Dorsolateral prefrontal cortex (tissue), 122 donors: ENCODE measurements at places on chromosomes 13 and 19.
A peak's percentile ranks its signal among the peaks of the same experiment; 100 is the strongest.

DNA sequence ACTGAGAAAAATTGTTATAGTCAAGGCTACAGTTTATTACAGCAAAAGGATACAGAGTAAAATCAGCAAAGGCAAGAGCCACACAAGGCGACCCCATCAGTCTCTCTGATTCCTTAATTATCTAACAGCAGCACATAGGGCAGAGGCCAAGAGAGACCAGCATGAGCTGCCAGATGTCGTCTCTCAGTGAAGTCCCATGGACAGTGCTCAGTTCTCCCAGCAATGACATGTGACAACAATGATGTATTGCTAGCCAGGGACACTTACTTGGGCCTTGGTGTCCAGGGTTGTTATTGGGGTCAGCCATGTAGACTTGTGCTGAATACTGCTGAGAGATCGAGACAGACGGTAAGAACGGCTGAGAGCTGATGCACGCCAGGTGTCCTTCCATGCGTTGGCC is 22.3 kb downstream of the ZSWIM9 start:
- peak; percentile 21 for DNase-seq

GRCh38 chr19:3466635-3467034 is 13.7 kb downstream of the SMIM24 start:
- DNase-seq, result peak; percentile 25

DNA sequence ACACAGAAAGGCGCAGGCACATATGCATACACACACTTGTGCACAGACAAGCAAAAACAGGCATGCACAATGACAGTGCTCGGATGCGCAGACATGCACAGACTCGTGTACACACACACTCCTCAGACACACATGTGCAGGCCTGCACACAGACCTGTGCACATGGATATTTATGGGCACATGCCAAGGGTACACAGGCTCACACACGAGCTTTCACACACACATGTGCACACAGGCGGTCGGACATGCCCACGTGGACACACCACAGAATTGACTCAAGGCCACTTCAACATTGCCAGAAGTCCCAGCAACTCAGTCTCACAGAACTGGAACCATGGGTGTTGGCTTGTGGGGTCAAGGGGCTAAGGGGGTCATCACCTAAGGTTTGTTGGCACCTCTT is 206.8 kb downstream of the URI1 start:
- DNase-seq, result no peak

GRCh38 chr19:17831419-17831888 is 10.1 kb upstream of the INSL3 start:
- peak; percentile 7 for DNase-seq

DNA sequence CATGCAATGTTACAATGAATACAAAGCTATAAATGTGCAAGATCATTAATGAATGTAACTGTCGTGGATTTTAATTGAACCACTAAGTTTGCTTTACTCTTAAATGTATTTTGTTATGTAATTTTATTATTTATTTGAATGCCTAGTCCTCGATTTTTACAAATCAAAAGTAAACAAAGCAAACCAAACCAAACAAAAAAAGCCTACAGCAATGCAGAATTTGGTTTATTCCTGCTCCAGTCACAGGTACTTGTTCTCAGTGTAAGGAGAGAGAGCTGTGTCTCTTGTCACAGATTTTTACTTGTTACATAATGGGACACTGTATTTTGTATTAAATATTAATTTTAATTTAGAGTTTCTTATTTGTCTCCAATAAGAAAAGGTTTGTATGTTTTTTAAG is 584.3 kb upstream of the SLITRK6 start:
- DNase-seq, result no peak

- DNase-seq, result peak; percentile 57
Observed at GRCh38 chr19:13181747-13182388, 31.7 kb downstream of the IER2 start.

- DNase-seq, result peak; percentile 39
Observed at GRCh38 chr13:98142380-98143156, at the start of gene FARP1. TSS of gene FARP1 (plus strand) at chr13:98143094. CDS start at chr13:98213243, 70,149 bp downstream.

GRCh38 chr19:42272989-42273406 is 3.9 kb downstream of the CIC start:
- DNase-seq, result no peak

- no peak for DNase-seq
Observed at GRCh38 chr13:81197966-81198365, 857.0 kb upstream of the SPRY2 start.

GRCh38 chr19:35716801-35717664 is 770 bp upstream of the KMT2B start:
- DNase-seq, result peak; percentile 95

DNA sequence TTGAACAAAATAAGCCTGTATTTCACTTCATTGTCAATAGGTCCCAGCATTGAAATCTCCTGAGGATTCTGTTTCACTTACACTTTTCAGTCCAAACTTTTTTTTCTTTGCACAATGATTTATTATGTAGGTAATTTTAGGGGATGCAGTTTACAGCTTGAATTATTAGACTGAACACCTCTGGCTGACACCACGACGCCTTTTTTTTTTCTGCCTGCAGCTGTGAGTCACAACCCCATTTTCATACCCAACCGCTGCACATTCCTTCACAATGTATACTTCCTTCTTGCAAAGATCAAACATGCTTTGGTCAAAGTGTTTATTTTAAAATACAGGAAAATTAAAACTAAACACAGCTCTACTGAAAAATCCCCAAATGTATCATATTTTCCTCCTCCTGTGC is 11.4 kb downstream of the ZIC2 start:
- no peak for DNase-seq

DNA sequence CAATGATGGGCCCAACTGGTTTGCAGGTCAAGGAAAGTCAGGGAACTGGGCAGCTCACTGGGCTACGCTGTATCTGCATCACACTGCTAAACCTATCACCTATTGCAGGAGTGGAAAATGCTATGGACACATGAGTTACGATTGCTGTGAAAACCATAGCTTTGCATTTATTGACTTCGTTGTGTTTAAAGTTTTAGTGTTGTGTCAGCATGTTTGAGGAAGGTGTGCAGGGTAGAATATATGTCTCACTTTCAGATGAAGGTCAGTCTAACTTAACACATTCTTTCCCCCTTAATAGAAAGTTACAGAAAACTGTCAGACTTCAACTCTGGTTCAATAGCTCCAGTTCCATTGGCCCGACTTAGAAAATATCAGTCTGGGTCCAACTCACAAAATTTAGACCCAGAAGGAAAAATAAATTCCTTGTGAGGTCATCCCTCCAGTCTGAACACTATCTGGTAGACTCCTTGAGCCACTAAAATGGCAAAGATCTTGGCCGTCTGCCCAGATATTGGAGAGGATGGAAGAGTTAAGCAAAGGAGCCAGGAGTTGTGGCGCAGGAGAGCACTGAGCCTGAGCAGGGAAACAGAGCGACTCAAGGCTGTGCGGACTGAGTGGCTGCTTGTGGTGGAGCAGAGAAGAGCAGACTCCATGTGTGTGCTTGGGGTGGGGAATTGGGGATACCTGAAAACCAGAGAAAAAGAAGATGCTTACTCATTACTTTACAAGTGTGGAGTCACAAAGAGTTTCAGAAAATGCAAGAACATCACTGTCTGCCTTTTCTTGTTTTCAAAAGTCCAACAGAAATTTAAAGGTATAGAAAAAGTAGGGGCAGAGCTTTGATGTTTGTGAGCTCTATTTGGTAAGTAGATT is 518.5 kb downstream of the FGF9 start:
- DNase-seq, result no peak

DNA sequence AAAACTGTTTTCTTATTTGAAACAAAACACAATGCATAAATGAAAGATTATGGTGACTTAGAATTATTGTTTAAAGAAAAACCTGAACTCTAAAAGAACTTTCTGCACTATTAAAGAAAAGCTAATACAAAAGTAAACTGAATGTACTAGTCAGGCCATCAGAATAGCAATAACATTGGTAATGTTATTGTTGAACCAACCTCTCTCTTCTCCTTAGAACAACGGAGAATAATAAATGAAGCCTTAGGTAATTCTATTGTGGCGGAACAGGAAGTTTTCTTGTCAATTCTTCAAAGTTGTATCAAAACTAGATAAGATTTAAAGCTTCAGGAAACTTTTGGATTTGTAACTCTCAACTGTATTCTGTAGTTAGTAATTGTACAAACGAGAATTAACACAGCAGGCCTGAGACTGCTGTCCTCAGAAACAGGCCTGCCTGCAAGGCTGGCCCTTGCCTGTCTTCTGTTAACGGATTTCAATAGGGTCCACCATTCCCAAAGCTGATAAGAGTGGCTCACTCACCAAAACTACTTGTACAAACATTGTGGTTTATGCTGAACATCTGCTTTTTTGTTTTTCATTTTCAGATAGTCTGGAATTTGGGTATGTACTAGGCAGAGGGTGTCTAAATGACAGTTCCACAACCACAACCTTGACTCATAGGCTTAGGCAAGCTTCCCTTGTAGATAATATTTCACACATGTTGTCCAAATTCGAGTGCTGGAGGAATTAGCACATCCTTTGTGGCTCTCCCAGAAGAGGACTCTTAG is 825.8 kb downstream of the GPC5 start:
- no peak for DNase-seq

DNA sequence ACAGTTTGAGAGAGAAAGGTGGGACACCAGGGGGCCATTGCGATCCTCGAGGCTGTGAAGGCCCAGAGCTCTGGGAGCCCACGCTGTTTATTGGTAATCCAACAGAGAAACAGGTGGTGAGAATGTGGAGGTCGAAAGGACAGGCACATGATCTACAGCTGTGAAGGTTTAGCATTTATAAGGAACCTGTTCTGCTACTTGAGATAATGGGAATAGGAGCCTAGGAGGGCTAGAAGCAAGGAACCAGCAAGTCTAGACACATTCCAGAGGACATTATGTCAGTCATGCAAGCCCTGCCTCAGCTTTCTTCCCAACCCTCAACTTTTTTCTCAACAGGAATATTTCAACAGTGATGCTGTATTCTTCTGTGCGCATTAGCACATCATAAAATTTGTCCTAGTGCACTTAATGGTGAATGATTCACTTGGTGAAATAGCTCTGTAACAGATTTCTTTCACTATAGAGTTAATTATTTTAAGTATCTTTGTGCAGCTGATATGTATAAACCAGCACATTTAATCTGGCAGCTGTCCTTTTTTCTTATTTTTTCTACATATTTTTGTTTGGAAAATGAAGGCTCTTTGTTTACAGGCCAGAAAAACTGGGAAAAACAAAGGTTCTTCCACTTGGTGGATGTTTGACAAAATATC is 25.4 kb downstream of the ZNF90 start:
- no peak for DNase-seq

DNA sequence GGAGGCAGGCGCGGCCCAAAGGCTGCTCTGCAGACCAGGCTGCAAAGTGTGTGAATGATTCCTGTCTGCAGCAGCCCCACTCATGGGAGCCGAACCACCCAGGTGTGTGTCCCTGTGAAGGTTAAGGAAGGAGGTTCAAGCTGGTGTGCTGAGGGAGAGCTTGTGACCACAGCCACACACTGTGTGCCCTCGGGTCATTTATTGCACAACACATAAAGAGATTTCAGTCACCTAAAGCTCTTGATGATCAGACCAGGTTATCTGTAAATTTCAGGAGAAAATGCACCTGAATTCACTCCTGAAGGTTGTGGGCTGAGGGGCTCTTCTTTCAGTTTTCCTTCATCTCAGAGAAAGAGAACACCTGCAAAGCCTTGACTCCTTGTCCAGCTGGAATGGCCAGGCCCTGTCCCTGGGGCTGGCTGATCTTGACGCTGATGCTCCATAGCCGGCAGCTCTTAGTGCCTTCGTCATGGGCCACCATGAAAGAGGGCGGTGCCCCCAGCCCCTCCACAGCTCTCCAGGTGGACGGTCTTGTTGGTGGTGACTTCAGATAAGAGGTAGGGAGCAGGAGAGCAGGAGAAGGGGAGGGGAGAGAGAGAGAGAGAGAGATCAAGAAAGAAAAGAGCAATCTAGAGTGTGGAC is 110.8 kb upstream of the C1QTNF9B start:
- no peak for DNase-seq

DNA sequence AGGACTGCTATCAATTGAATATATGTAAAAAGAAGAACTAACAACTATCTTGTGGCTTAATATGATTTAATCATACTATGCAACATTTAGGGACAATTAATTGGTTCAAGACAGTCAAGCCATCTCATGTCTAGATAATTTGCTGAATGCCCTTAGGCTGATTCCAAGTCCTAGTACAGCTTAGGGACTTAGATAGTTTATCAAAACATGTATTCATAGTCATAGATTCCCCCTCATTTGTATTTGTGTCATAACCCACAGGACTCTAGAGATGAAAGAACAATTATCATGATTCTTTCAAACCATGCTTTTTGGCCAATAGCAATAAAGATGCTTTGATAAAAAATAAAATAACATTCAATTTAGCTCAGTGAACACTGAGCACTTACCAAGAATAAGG is 607.6 kb downstream of the SLITRK1 start:
- DNase-seq, result no peak

- no peak for DNase-seq
Observed at GRCh38 chr19:42468273-42468796, 25.6 kb upstream of the CXCL17 start.

- DNase-seq, result no peak
Observed at GRCh38 chr19:28535352-28535775, 677.6 kb downstream of the UQCRFS1 start.

GRCh38 chr13:39364947-39365468 is 238.0 kb downstream of the LHFPL6 start:
- no peak for DNase-seq

- no peak for DNase-seq
Observed at GRCh38 chr13:20824762-20825476, 51.2 kb upstream of the EEF1AKMT1 start.

DNA sequence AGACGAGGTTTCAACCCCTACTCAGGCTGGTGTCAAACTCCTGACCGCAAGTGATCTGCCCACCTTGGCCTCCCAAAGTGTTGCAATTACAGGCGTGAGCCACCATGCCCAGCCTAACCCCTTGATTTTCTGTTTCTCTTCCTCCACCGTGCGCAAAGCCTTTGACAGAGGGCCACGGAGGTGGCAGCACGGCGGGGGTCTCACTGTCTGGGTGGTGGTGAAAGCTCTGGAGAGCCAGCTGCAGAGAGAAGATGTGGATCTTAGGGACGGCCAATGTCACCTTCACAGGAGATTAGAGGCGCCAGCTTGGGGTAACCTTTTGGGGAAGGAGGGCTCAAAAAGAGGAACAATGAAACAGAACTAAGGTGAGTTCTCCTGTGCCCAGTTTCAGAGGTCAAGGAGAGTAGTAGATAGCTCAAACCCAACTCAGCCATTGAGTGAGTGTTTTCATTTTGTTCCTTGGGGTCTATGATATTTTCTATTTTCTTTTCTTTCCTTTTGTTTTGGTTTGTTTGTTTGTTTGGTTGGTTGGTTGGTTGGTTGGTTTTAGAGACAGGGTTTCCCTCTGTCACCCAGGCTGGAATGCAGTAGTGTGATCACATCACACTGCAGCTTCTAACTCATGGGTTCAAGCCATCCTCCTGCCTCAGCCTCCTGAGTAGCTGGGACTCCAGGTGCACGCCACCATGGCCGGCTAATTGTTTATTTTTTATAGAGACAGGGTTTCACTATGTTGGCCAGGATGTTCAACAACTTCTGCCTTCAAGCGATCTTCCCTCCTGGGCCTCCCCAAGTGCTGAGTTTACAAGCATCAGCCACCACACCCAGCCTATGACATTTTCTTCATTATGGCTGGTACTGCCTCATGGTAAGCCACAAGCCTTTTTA is 37.7 kb downstream of the GPR42 start:
- no peak for DNase-seq
